ENCODE measurements at places on chromosomes 6 and 20.

DNA sequence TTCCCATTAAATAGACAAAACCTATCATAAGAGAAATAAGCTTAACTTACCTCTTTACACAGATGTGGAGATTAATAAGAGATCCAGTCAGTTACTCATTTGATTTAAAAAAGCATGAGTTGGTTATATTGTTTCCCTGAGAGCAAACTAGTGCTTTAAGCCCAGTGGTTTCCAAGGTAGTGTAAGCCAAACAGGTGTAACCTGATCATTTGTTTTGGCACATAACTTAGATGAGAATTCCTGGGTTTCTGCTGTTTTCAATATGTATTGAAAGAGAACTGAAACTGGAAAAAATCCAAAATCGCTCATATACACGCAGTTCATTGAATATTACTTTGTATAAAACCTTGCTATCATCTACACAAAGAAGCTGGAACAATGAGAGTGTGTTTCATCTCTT lies 30.5 kb upstream of the SMIM8 start:
- H3K4me3 ChIP-seq: no peak overlapping the region
- H3K27me3 ChIP-seq: peaks cover 6% of the 10 kb centered on the region
- no peaks in the 10 kb centered on the region for H3K4me1 ChIP-seq
- H3K36me3 ChIP-seq: no peaks in the 10 kb centered on the region
- DNase-seq: no peak

DNA sequence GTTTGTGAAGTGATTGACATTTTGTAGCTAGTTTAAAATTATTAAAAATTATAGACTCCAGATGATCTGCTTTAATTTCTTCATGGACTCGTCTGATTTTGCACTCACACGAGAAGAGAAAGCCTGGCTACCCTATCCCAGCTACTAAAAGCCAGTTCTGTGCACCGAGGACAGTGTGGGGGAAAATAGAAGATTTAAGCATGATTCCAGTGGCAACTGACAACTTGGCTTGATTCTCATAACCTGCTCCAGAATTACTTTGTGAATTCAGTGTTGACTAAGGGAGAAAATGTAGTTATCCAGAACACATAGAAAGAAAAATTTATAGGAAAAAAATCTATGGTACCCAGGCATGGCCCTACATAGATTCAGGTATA lies 88.7 kb downstream of the SNAP25 start:
- H3K27me3 ChIP-seq: peaks cover 17% of the 10 kb centered on the region
- peaks cover 7% of the 10 kb centered on the region for H3K4me1 ChIP-seq
- H3K36me3 ChIP-seq: no peaks in the 10 kb centered on the region

- no peak overlapping the region for H3K4me3 ChIP-seq
- peaks cover 7% of the 10 kb centered on the region for H3K4me1 ChIP-seq
- H3K36me3 ChIP-seq: peaks cover 40% of the 10 kb centered on the region
These were observed 34.5 kb downstream of the UBR2 start for GRCh38 chr6:42598300-42598699.

DNA sequence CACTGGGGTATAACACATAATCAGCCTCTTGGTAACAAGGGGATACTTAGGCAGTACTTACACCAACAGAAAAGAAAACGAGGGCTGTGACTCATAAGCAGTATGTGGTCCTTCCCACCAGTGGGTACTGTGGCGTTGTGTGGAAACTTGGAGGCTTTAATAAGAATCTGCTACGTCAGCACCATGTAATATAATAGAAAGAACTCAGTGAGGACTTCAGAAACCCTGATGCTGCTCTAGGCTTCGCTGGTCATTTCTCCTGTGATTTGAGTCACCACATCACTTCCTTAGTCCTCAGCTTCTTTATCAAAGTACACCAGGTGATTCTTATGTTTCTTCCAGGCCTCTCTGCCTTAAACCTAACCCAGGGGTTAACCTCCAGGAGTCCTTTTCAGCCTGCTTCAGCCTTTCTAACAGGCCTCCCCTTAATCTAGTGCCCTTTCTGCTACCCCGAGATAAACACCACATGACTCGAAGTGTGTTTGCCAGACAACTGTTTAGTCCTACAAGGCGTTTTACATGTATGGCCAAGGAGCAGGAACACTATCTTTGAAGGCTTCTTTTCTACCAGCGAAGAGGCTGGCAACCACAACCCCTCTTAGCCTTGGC lies 68.5 kb downstream of the FYN start:
- H3K36me3 ChIP-seq: peaks cover 70% of the 10 kb centered on the region
- H3K27me3 ChIP-seq: no peaks in the 10 kb centered on the region
- H3K4me1 ChIP-seq: peaks cover 99% of the 10 kb centered on the region
- peak overlapping the region; percentile 100 for H3K27ac ChIP-seq

GRCh38 chr6:41379306-41379705 lies 43.9 kb downstream of the NCR2 start:
- DNase-seq: no peak
- peaks cover 54% of the 10 kb centered on the region for H3K27me3 ChIP-seq
- peaks cover 12% of the 10 kb centered on the region for H3K4me1 ChIP-seq
- no peak overlapping the region for H3K4me3 ChIP-seq

GRCh38 chr20:10987651-10988383 lies 314.0 kb upstream of the JAG1 start:
- no peaks in the 10 kb centered on the region for H3K36me3 ChIP-seq
- H3K27ac ChIP-seq: no peak overlapping the region
- no peak overlapping the region for H3K4me3 ChIP-seq
- H3K4me1 ChIP-seq: no peaks in the 10 kb centered on the region
- H3K27me3 ChIP-seq: no peaks in the 10 kb centered on the region

GRCh38 chr20:10521068-10521831 lies 86.1 kb downstream of the SLX4IP start:
- H3K4me1 ChIP-seq: peaks cover 28% of the 10 kb centered on the region
- DNase-seq: no peak
- peaks cover 12% of the 10 kb centered on the region for H3K36me3 ChIP-seq
- H3K27ac ChIP-seq: no peak overlapping the region
- no peaks in the 10 kb centered on the region for H3K27me3 ChIP-seq
- no peak overlapping the region for H3K4me3 ChIP-seq

DNA sequence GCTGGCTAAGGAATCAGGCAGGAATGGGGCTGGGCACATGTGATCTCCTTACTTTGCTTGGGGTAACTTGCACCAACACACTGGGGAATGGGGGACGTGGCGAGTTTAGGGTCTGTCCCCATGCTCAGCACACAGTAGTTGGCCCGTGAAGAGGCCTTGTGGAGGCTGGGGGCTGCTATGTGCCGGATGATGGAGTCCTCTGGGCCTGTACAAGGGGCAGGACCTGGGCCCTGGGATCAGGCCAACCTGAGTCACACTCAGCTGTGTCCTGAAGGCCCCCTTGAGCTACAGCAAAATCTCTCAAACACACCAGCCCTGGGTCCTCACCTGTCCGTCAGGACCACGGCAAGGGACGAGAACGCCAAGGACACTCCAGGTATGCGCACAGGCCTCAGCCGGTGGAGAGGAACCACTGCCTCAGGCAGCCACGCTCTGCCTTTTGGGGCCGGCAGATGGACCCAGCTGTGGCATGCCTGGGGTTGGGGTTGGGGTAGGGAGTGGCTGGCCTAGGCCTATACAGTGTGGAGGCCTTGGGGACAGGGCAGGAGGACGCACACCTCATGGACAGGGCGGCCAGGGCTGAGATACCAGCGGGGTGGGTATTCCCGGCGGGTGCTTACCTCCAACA lies 11.1 kb downstream of the UCKL1 start:
- no peak overlapping the region for H3K27ac ChIP-seq
- DNase-seq: no peak
- H3K27me3 ChIP-seq: no peaks in the 10 kb centered on the region
- peaks cover 35% of the 10 kb centered on the region for H3K4me1 ChIP-seq

DNA sequence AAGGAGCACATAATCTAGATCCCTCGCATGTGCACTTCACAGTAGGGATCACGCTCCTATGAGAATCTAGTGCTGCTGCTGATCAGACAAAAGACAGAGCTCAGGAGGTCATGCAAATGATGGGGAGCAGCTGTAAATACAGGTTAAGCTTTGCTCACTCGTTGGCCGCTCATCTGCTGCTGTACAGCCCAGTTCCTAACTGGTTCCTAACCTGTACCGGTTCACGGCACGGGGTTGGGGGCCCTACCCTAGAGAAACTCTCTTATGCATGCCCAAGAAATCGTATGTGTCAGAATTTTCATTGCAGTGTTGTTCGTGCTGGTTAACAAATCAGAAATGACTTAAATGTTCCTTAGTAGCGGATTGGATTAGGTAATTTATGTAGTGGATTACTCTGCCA lies 116.1 kb downstream of the CDH26 start:
- no peaks in the 10 kb centered on the region for H3K27me3 ChIP-seq
- DNase-seq: no peak
- H3K36me3 ChIP-seq: no peaks in the 10 kb centered on the region
- peaks cover 2% of the 10 kb centered on the region for H3K4me1 ChIP-seq
- H3K4me3 ChIP-seq: no peak overlapping the region
- H3K27ac ChIP-seq: no peak overlapping the region

GRCh38 chr20:20184149-20184548 lies 131.8 kb downstream of the CFAP61 start:
- no peaks in the 10 kb centered on the region for H3K36me3 ChIP-seq
- H3K4me1 ChIP-seq: no peaks in the 10 kb centered on the region
- no peak overlapping the region for H3K4me3 ChIP-seq
- no peak overlapping the region for H3K27ac ChIP-seq
- peak; percentile 31 for DNase-seq
- H3K27me3 ChIP-seq: peaks cover 9% of the 10 kb centered on the region

DNA sequence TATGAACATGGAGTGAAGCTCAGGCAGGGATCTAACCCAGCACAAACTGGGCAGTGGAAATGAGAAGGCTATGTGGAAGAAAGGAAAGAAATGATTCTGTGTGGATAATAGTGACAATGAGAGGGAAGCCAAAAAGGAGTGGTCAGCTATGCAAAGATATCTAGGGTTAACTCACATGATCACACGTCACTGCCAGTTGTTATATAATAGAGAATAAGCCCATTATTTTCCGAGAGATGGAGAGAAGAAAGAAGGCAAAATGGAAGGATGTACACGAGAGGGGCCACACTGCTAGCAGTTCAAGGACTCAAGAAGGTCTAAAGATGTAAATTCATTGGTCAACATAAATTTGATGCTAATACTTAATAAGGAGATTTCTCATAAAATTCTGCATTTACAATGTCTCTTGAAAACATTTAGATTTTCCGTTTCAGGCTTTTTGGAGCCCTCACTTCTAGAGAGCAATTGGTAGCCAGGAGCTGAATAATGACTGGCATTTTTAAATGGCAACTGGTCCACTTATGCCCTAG lies 18.8 kb upstream of the RCAN2 start:
- no peak overlapping the region for H3K27ac ChIP-seq
- no peak overlapping the region for H3K4me3 ChIP-seq
- peaks cover 5% of the 10 kb centered on the region for H3K27me3 ChIP-seq
- no peak for DNase-seq

DNA sequence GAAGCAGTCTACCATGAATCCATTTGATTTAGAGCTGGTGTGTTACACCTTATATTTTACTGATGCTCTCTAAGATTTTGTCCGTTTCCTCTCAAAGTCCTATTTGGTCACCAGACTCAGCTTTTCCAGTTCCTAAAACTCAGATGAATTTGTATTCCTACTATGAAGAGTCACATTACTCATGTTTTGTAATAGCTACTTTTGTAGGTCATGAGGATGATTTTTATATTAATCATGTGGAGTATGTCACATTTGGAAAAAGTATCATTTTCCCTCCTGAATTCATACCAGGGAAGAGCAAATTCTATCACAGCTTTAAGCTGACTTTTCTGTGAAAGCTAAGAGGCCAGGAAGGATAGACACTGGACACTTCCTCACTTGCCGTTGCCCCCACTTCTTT lies 140.6 kb upstream of the SCGN start:
- no peak for DNase-seq
- no peaks in the 10 kb centered on the region for H3K4me1 ChIP-seq
- peaks cover 2% of the 10 kb centered on the region for H3K36me3 ChIP-seq
- no peaks in the 10 kb centered on the region for H3K27me3 ChIP-seq
- H3K27ac ChIP-seq: no peak overlapping the region

All from activated naive CD8-positive, alpha-beta T cell treated with anti-CD3 and anti-CD28 coated beads, Interleukin-2, amount 50 U/mL, for 24 hours (primary cell).